Peyer's patch (tissue), 4 donors: ENCODE measurements at places on chromosomes 1 and 21.
A peak's percentile ranks its signal among the peaks of the same experiment; 100 is the strongest.

- no peak for DNase-seq
Observed at GRCh38 chr1:188261849-188262248, 1433.1 kb downstream of the PLA2G4A start.

DNA sequence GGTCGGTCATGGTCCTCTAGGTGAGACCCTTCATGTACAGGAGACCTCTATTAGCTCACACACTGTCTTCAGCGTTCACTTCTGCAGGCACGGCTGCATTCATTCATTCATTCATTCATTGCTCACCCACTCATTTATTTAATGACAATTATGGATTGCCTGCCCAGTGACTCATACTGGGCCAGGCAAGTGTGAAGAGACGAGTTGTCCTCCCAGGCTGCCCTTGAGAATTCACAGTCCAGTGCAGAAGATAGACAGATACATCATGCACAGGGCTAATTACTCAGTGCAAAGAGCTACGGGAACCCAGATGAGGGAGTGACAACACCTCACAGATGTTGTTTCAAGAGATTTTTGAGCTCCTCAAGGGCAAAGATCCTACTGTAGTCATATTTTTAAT lies 248.4 kb downstream of the TNR start:
- DNase-seq = no peak

DNA sequence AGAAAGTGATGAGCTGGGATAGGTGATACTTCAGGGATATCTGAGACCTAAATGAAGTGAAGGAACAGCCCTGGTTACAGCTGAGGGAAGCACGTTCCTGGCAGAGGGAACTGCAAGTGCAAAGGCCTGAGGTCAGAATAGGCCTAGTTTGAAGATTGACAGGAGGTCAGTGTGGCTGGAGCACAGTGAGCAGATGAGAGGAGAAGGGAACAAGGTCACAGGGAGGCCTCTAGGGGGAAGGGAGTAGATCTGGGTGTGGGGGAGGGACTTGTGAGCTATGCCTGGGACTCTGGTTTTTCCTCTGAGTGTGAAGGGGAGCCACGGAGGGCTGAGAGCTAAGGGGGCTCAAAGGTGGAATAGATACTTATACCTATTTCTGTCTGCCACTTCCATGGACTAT lies 736.4 kb downstream of the MATN1 start:
- DNase-seq = no peak

DNA sequence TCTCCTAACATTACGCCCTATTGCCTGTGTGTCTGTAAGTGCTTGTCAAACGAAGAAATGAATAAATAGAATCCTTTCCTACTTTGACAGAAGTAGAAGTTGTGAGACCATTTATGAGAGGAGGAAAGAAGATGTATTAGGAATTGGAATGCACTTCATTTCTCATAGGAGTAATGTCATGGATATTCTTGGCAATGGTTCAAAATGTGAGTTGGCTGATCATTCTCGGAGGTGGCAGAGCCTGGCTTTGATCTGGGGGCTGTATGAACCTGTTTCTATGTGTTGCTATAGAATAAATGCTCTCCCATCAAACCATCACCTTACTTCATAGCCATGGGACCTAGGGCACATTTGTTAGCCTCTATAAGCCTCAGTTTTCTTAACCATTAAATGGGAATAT lies 10.1 kb upstream of the SERBP1 start:
- no peak for DNase-seq

GRCh38 chr1:182301467-182302198 lies 90.0 kb downstream of the GLUL start:
- DNase-seq = no peak

GRCh38 chr1:53681977-53682685 lies 56.8 kb downstream of the GLIS1 start:
- peak; percentile 20 for DNase-seq

GRCh38 chr1:152543820-152544219 lies 22.8 kb downstream of the LCE3E start:
- no peak for DNase-seq

DNA sequence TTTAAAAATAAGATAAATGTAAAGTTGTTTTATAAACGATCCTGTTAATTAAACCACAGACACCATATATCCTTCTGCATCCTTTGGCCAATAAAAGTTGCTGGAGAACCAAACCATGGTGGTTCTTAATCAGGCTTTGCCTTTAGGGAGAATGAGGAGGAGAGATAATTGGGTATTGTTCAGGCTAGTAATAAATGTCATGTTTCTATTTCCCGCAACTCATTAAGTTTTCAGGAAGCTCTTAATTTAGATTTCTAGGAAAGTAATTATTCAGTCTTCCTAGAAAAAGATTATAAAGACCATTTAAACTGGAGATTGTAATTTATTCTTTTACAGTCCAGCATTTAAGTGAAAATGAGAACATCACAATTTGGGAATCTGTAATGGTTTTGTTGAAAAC lies 34.5 kb downstream of the RAB4A start:
- DNase-seq = no peak

DNA sequence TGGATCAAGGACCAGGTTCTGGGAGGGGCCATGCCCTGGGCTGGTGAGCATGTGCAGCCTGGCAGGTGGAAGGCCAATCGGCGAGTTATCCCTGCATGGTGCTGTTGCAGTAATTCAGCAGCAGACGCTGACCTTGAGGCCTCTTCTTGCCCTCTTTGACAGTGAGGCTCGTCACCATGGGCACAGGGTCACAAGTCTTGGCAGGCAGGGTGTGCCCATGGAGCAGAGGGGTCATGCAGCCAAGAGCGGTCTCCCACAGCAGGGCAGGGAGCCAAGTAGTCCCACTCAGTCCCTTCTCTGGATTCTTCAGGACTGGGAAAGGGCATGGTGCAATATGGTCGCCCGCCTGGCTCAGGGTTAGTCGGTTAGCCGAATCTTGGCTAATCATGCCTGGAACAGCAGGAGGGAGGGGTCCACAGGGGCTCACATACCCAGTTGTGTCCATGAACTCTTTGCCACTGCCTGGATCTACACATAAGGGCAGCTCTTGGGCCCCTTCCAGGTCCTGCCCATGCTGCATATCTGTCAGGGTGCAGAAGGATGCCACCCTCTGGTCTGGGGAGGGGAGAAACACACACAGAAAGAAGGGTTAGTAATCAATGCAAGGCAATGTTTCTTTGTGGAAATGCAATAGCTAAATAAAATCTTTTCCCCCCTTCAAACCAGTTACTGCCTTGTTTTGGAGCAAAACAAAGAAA lies 226.8 kb downstream of the SIPA1L2 start:
- DNase-seq = no peak

GRCh38 chr1:153404768-153405167 lies 11.6 kb upstream of the S100A7A start:
- no peak for DNase-seq

- DNase-seq = no peak
Observed at GRCh38 chr21:20108016-20108415, 890.2 kb upstream of the NCAM2 start.

- peak; percentile 44 for DNase-seq
Observed at GRCh38 chr1:211324992-211325775, 1.4 kb upstream of the TRAF5 start.
